Stimulated activated CD8-positive, alpha-beta memory T cell treated with anti-CD3 and anti-CD28 coated beads, Interleukin-7, amount 100 ng/mL, for 24 hours (primary cell): ENCODE measurements at places on chromosomes 7 and 10.

DNA sequence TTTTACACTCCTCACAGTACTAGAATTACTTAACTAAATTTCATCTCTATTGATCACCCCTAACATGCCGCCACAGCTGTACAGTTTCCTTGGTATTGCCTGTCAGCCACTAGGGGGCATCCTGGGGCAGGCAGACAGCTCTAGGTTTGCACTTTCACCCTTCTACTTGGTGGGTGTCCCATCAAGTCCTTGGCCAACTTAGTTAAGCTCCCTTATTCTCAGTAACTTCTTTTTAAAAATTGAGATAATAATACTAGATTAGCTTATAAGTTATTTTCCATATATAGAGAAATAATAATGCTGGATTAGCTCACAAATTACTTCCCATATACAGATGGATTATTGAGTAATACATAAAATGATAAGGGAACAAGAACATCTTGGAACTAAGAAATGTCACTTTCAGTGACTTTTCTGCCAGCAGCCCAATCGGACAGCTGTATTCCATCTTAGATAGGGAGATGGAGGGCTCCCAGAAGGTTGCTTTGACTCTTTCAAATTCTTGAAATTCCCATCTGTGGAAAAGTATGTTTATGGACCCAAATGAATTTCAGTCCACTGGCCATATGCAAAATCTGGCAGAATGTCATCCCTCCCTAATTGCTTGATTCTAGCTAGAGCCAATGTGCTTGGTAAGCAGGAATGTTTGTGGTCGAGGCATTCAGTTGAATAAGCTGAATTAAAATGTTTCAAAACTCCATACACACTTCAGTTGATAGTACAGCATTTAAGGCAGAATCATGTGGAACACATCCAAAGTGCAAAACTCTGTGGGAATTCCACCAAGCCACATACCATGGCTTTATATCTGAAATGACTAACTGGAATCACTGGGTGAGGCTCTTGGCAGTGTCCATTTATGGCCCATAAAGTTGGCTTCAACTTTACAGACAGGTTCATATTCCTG lies 309.7 kb downstream of the CSTF2T start:
- DNase-seq, result peak; percentile 2

GRCh38 chr7:158495786-158496185 lies 91.8 kb downstream of the PTPRN2 start:
- DNase-seq, result no peak

GRCh38 chr7:8564281-8564680 lies 130.9 kb downstream of the NXPH1 start:
- DNase-seq, result no peak

GRCh38 chr7:43791-44540 lies 148.4 kb upstream of the FAM20C start:
- DNase-seq, result no peak

DNA sequence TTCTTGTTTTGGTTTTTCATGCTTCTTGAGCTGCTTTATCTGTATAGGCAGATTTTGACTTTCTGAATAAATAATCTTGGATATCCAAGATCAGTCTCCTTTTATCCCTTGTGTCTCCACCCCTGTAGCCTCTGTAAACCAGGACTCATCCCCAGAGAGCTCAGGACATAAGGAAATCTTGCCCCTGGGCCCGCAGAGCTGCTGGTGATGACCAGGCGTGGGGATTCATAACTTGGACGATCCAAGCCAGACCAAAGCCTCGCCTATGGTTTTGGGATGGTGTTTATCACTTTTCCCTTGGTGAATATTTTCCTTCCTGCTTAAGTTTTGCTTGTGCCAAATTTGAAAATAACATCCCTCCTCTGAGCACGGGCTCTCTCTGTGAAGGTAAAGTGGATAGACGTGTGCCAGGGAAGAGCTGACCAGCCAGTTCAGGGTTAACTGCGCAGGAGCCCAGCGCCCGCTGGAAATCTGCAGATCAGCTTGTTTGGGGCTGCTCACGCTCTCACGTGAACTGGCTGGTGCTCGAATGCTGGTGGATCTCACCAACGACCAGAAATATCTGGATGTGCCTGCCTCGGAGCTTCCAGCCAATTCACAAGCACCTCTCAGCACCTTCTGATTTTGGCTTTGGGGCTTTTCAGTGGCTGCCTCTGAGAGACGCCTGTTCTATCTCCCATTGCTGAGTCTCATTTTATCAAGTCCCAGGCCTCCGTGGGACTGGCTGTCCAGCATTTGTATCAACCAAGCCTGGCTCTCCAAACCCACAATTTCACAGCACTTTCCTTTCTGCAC lies 132.1 kb upstream of the BTBD16 start:
- no peak for DNase-seq

DNA sequence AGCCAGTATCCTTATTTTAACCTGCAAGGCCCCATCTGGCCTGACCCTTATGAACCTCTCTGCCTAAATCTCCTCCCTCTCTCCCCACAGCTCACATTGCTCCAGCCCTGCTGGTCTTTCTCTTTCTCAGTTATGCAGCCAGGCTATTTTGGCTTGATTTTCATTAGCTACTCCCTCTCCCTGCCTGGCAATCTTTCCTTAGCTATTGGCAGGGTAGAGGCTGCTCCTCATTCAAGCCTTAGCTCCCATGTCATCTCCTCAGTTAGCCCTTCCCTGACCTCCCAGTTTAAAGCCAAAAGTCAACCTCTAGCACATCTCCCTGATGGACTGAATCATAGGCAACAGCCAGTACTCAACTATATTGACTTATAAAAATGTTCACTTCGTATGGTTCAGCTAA lies 214.4 kb upstream of the CELF2 start:
- no peak for DNase-seq

- DNase-seq, result no peak
Observed at GRCh38 chr7:127900141-127900540, 131.1 kb downstream of the LRRC4 start.

DNA sequence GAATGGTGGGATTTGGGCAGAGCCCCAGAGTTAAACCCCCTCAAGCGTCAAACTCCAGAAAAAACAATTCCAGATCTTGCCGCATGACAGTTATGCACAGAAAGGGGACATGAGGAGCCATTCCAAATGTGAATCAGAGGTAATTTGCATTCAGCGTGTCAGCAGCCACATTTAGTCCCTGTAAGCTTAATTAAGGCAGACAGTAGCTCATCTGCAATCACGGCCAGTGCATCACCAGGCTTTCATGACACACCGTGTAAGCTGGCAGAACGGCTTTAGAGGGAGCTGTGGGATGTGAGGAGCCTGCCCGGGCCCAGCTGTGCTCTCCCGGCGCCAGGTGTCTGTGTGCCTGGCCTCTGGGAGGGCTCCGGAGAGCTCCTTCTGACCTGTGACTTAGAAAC lies 18.7 kb upstream of the PRKAG2 start:
- no peak for DNase-seq

DNA sequence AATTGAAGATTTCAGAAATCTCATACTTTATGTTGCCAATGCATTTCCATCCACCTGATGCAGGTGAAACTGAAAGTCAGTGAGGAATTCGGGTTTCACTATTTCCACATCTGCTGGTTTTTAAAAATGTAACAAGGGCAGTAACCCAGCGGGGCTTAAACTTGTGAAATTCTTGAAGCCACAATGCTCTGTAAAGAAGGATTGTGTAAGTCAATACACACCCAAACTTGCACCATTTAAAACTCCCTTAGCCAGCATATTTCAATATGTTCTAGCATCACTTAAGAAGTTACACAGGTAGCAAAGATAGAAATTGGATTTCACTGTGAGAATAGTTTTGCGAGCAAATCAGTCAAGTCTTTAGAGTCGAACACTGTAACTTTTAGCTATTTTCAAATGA lies 386.1 kb downstream of the PLXDC2 start:
- DNase-seq, result no peak

GRCh38 chr7:27263781-27264180 lies 21.2 kb downstream of the EVX1 start:
- no peak for DNase-seq

- no peak for DNase-seq
Observed at GRCh38 chr7:42932811-42933591, 825 bp downstream of the MRPL32 start.

- no peak for DNase-seq
Observed at GRCh38 chr7:44530990-44531389, 10.1 kb downstream of the NPC1L1 start.

- no peak for DNase-seq
Observed at GRCh38 chr10:78664929-78665553, 403.7 kb upstream of the ZMIZ1 start.
